ENCODE measurements at places on chromosomes 12 and 14.
A peak's percentile ranks its signal among the peaks of the same experiment; 100 is the strongest.

DNA sequence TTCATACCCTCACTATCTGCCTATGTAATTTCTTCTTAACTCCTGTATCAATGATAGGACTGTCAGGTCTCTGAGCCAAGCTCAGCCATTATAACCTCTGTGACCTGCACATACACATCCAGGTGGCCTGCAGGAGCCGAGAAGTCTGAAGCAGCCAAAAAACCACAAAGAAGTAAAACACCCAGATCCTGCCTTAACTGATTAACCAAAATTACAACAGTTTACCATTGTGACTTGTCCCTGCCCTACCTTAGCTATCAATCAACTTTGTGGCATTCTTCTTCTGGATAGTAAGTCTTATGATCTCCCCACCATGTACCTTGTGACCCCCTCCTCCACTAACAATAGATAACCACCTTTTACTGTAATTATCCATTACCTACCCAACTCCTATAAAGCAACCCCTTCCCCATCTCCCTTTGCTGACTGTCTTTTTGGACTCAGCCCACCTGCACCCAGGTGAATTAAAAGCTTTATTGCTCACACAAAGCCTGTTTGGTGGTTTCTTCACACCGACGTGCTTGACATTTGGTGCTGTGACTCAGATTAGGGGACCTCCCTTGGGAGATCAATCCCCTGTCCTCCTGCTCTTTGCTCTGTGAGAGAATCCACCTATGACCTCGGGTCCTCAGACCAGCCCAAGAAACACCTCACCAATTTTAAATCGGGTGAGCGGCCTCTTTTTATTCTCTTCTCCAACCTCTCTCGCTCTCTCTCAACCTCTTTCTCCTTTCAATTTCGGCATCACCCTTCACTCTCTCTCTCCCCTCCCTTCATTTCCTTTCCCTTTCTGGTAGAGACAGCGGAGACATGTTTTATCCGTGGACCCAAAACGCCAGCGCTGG lies 11.5 kb upstream of the LGMN start:
- no peak for DNase-seq

DNA sequence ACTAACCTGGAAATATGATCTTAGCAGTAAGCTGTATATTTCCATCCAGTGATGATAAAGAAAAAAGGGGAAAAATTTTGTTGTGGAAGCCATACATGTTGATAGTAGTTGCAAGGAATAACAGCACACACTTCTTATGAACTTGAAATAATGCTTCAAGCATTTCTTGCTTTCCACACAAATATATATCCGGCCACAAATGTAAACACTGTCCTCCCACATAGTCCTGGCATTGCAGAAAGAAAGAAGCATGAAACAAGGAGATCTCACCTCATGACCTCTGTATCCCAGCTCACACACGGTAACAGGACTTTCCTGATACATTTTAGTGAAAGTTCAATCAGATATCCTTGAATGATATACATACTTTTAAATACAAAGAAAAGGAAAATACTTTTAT lies 56.0 kb downstream of the LLPH start:
- no peak for DNase-seq

DNA sequence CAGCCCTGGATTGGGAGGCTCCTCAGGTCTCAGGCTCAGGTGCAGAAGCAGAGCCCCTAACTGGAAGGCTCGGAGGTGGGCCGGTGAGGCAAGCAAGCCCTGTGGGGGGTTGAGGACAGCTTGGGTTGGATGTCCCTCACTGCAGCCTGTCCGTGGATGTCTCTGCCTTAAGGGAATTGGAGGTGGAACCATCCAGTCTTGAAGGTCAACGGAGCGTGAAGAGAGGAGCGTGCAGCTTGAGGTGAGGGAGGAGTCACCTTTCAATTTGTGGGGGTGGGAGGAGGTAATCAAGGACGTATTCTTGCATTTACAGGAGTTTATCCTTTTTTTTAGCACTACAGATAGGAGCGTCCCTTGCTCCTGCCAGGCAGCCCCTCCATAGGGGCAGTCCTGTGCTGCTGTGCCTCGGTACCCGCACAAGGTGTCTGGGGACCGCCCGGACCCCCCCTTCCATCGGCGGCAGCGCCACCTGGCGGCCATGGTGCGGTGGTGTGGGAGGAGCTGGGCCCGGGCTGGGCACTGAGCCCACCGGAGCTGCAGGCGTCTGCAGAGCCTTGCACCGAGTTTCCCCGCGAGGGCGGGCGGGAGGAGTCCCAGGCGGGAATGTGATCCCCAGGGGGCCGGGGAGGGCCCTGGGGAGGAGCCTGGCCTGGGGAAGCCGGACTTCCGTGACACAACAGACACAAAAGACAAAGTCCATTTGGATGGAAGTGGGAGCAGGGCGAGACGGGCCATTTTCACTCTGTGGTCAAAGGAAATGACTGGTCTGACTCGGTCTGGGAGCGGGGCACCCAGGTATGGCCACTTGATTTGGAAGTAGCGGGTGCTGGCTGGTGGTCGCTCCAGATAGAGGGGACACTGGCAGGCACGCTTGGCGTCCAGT lies 864 bp downstream of the DNAJC22 start:
- peak; percentile 91 for DNase-seq

- DNase-seq, result no peak
Observed at GRCh38 chr12:51797301-51797700, 51.2 kb downstream of the FIGNL2 start.

DNA sequence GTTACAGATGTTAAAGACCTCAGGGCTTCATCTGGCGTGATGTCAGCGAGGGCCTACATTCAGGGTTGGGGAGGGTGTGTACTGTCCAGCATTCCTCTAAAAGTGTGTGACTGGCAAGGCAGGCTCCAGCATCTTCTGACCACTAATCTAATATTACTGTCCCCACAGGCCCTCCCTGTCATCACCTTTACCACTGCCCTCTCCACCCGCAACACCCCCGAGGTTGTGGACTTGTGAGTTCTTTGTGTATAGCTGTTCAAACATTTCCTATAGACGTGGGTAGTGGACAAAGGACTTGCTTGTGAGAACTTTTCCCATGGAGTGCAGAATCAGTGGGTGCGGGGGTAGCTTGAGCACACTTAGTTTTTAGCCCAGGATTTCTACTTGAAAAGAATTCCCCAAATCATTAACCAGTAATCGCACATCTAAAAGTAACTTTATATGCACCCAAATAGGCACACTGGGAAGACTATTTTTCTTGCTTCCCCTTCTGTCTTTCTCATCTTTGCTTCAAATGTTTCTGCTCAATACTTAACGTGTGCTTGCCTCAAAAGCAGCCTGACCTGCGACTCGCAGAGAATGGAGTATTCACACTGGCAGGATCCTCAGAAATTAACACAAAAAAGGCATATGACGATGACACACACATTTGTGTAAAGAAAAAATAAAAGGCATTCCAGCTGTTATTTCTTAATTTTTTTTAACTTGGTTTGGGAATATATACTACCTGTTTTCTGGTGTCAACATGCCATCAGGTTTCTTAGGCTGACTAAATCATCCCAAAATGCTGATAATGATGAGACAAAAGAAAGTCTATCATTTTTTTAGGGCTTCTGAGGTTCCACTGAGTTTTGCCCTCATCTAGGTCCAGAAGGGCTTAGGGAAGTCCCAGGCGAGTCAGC lies 158.4 kb upstream of the HIF1A start:
- no peak for DNase-seq

DNA sequence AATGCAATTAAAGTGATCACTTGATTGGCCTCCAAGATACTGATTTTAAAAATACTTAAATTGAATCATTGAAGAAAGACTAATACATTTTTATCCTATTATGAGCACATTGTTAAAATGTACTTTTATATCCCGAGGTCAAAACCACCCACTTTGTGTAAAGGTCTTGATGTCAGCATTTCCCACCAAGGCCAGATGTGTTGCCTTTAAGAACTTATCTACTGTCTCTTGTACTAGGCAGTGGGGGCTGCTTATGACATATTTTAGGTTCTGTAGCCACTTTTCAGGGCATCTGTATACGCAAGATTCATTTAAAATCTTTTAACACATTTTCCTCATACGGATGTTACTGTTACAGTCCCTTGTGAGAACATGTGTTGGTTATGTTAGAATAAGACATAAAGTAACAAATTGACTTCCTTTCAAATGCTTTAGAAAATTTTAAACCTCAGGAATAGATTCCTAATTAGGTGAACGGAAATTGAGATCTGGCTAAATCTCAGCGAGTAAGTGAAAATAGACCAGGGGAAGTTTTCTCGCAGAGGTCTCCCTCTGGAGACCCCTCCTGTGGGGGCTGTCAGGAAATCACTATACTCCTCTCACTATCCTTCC lies 456.2 kb downstream of the ADAMTS20 start:
- DNase-seq, result no peak

DNA sequence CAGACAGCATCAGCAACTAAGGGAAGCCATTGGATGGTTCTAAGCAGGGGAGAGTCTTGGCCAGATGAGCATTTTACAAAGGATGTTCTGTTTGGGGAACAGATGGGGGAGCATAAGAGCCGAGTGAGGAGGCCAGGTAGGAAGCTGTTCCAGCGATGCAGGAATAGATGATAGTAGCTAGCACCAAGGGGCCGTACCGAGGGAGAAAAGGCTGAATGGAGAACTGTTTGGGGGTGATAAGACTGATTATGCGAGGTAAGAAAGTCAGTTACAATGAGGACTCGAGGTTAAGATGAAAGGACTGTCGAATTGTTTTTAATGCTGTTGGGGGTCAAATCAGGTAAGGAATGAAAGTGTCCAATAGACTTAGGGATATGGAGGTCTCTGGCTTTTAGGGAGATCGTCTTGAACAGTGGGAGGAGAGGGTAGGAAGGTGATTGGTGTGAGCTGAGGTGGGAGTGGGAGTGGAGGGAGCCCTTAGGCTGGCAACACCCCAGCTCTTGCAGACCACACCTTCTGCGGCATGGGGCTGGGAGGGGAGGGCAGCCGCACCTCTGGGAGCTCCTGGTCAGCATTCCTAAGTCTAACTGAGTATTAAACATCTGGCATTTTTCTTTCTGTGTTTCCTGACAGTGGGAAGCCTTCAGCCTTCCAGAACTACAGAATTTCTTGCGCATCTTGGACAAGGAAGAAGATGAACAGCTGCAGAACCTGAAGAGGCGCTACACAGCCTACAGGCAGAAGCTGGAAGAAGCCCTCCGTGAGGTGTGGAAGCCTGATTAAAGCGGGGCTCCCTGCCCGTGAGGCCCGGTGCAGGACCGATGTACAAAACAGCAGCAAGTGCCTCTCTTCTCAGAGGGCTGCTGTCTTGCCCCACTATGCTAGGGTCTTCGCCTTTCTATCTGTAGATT lies 64.8 kb downstream of the GNS start:
- no peak for DNase-seq

DNA sequence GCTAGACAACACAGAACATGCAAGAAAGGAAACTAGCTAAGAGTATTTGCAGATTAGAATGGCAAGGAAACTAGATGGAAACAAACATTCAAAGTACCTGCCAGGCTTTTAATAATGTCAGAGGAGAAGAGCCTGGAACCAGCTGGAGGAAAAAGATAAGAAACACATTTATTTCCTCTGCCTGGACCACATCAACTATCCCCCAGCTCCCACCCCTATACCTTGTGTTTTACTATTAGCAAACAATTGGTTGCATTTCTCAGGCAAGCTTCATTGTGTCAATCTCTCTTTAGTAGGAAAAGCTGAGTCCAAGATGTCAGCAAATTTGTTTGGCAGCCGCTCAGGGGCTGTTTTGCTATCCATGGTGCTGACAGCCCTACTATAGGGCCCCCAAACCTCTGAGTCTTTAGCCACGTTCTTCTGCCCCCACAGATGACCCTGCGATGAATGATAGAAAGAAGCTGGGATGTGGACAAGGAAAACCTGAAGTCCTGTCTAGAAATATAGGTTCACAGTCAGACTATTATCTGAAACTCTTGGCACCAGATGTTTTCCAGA lies 11.6 kb upstream of the SYNDIG1L start:
- DNase-seq, result no peak

GRCh38 chr12:49985981-49986380 lies 13.2 kb downstream of the AQP6 start:
- DNase-seq, result no peak

DNA sequence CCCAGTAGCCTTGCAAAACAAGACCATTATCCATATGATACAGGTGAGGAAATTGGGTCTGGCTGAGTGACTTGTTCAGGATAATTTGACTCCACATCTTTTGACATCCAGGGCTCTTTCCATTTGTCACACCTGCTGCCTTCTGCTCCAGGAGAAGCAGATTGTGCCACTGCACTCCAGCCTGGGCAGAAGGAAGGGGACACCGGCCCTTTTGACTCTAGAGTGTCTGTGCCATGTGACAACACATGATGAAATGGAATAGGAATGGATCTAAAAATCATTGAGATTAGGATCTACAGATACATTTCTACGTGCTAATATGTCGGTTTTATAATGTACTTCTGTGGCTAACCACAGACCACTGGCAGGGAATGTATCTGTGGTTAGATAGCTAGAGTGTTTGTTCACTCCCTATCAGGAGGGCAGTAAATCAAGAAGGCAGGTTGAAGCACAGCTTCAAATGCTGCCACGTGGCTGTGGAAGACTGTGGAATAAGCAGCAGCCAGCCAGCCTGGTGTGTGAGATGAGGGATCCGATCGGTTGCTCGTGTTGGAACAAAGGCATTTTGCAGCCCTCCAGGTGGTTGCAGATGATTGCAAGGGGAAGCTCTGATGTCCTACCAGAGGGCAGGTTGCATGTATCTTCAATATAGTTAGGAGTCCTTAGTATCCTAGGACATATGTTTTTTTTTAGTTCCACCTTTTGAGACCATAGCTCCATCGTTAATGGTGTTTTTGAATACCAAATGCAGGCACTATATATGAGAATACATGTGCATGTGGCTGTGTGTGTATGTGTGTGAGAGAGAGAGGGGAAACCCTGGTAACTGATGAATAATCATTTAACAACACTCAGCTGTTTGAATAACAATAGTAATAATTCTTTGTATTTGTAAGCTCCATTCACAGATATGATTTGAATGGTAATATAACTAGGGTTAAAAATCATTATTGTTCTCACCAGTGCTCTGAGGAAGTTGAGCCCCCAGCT lies 28.6 kb downstream of the EML1 start:
- no peak for DNase-seq

DNA sequence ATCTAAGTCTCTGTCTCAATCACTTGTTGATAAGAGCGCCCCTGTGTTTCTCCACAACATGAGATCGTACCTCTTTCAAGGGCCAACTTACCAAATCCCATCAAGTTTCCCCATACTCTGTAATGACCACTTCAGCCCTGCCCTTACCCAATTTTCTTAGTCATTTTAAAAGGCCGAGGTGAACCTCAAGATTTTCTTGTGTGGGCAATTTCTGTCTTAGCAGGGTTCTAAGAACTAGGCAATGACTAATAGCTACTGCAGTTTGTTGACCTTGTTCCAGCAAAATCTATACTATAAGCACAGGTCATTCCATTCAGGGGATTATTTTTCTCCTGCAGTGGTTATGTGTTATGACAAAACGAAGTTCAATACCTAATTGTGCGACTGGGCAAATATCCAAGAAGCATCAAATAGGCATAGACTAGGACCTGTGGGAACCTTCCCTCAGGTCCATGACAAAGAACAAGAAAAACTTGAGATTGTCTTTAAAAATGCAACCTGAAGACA lies 359.8 kb downstream of the PCNX1 start:
- DNase-seq, result no peak

- peak; percentile 23 for DNase-seq
Observed at GRCh38 chr14:89477391-89477790, 60.4 kb upstream of the FOXN3 start.
